Activated CD8-positive, alpha-beta memory T cell treated with anti-CD3 and anti-CD28 coated beads for 4 hours (primary cell): ENCODE measurements at places on chromosomes 13 and 19.

GRCh38 chr19:35060160-35060855 is 18.8 kb downstream of the HPN start:
- DNase-seq = no peak

GRCh38 chr13:68173111-68173510 is 943.0 kb upstream of the PCDH9 start:
- DNase-seq = no peak

DNA sequence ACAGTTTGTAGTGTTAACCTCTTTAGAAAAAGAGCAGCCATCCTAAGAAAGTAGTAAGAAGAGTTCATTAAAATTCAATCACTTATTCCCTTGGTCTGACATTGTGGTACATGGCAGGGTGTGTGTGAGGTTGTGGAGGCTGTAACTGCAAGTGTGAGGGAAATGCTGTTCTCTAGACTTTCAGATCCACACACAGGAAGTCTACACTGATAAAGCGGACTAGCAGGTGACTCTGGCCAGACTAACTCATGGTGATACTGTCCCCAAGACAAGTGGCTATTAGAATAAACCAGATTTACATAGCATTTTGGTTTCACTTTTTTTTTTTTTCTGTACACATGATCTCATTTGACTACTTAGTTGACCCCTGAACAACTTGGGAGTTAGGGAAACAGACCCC is 10.0 kb downstream of the MTIF3 start:
- no peak for DNase-seq

DNA sequence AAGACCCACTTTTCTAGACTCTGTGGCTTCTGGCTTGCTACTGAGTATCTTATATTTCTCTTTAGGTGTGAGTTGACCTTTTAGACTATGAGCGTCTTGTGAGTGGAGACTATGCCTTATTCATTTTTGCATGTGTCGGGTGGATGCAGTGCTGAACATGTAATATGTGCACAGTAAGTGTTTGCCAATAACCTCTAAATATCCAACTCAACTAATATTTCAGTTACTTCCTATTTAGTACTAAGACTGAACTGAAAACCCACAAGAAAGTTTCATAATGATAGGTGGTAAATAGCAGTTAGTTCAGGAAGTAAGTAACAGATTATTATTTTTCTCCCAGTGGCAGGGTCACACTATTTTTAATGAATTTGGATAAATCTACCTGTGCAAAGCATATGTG is 269.3 kb downstream of the KCNRG start:
- DNase-seq = no peak

GRCh38 chr13:48527955-48528354 is 4.9 kb downstream of the RCBTB2 start:
- DNase-seq = no peak
